ENCODE measurements at places on chromosomes 5 and 9.

DNA sequence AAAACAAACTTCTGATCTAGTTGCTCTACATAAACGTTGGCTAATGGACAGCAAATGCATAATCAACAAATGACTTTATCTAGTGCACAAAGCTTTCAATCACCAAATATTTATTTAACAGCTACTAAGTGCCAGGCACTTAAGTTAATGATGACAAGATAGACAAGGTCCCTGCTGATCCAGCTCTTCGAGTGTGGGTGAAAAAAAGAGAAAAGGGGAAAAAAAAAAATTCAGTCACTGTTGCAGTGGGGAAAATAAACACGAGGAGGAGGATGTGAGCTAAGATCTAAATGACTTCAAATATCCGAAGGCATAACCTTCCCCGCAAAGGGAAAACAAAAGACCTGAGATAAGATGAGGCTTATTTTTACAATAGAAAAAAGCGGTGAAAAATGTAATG, 9.6 kb downstream of the PSIP1 start:
- DNase-seq, result peak; percentile 33

DNA sequence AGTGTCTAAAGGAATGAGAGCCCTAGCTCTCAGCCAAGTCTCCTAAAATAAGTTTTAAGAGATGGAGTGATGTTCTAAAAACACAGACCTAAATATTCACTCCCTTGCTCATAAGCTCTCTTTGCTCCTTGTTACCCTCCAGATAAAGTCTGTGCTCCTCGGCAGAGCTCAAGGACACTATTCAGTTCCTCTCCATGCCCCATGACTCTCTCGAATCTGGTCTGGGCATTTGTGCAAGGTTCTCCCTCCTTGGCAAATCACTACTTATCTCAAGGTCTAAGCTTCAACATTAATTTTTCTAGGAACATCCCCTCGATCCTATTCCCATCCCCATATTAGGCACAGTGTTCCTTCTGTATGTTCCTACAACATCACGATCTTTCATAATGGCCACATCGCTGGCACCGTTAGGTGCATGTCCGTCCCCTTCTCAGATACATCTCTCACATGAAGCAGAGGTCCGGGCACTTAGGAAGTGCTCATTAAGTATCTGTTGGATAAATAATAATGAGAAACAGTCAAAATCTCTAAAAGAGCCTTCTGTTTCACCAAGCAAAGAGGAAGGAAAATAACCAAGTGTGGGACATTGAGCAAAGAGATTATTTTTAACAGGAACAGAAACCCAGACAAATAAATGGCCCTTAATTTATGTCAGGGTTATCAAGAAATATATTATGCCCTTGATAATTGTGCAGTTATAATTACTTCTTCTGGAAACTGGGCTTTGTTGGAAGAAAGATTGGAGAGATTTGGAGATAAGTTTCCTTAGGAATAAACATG, 85.9 kb upstream of the HTR4 start:
- DNase-seq, result no peak

DNA sequence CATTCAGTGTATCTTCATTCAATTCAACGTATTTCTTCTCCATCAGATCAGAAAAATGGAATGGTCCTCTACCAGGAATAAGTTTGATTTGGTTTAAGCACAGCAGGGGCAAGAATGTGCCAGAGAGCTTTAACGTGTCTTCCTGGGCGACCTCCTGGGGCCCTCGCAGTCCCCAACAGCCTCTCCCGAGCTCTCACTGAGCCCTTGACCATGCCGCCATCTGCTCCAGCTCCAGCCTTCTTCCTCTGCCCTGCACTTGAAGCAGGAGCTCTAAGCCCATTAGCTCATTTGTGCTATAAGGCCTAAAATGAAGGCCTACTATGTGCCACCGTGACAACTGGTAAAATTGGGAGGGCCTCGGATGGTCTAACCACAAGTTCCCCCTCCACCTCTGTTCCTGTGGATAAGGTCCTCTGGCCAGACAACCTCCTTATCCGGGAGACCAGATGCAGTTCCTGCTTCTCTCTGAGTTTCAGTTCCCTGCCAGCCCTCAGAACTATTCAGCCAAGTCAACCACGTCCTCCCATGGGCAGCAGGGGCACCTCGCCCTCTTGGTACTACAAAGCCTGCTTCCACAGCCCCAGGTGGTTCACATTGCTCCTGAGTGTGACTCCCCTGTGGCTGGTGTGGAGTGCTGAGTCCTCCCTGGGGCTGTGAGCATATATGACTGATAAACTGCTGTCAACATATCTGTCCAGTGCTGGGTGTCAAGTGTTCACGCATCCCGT, 35.8 kb downstream of the C5orf15 start:
- DNase-seq, result peak; percentile 32

DNA sequence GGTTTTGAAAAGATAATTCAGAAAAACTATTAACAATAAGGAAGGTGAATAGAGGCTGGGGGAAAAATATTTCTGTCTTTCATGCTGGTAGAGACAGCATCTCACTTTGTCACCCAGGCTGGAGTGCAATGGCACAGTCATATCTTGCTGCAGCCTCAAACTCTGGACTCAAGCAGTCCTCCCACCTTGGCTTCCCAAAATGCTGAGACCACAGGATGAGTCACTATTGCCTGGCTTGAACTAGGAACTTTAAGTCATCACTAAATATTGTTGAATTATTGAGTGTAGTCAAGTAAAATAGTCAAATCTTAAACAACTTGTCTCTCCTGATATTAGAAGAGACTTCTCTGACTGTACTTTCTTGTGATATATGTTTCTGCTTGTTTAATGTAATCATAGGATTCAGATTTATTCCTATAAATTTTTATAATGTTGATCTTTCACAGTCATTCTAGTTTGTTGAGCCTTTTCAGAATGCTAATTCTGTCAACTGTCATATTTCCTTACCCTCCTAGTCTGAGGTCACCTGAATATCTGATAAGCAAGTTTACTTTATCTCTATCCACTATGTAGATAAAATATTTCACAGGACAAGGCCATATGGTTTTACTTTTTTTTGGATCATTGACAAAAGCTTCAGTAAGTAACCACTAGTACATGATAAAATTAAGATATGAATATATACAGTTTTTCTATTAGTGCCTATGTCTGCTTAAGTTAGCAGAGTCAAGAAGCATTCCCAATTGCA, 1696.5 kb downstream of the MAT2B start:
- DNase-seq, result no peak

- DNase-seq, result no peak
Observed at GRCh38 chr5:113446358-113446927, 11.7 kb upstream of the TSSK1B start.

- DNase-seq, result no peak
Observed at GRCh38 chr5:72126796-72127195, 19.5 kb downstream of the MAP1B start.

GRCh38 chr5:125574491-125575044, 828.1 kb upstream of the ZNF608 start:
- DNase-seq, result no peak

- no peak for DNase-seq
Observed at GRCh38 chr5:17925276-17925675, 291.0 kb downstream of the TAF11L14 start.

- no peak for DNase-seq
Observed at GRCh38 chr5:2532809-2533208, 218.7 kb downstream of the IRX2 start.

- no peak for DNase-seq
Observed at GRCh38 chr5:159091065-159091464, 8.7 kb downstream of the EBF1 start.

DNA sequence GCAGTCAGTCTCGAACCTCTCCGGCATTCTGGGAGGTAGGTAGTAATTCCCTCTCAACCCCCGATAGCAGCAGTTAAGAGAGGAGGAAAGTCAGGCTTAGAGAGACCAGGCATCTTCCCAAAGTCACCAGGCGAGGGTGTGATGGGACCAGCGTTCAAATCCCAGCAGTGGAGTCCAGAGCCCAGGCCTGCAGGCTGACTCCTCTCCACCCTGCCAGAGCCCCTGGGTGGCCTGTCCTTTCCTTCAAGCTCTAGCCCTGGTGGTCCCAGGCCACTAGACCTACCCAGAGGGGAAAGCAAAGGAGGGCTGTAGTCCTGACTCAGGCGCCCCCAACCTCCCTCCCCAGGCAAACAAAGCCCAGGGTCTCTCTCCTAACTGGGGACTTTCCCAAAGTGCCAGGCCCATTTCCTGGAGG, 4.2 kb upstream of the NR5A1 start:
- no peak for DNase-seq

DNA sequence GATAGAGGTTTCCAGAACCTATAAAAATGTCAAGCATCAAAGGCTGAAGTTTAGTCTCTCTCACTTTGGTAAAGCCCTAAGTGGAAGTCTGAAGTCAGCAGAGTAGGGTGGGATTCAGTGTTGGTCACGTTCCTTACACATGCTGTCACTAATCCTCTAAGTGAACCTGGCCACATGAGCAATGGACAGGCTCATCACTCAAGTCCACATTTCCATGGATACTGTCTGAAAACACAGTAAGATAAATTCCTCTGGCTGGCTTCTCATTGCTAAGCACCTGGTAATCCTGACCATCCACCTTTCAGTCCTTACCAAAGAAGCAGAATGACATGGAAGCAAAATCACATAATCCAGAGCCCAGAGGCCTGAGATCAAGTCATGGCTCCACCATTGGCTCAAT, 43.8 kb downstream of the GNA14 start:
- no peak for DNase-seq

- no peak for DNase-seq
Observed at GRCh38 chr5:41465493-41466171, 44.8 kb downstream of the PLCXD3 start.

- no peak for DNase-seq
Observed at GRCh38 chr9:133065070-133065388, 3.2 kb downstream of the CEL start.

DNA sequence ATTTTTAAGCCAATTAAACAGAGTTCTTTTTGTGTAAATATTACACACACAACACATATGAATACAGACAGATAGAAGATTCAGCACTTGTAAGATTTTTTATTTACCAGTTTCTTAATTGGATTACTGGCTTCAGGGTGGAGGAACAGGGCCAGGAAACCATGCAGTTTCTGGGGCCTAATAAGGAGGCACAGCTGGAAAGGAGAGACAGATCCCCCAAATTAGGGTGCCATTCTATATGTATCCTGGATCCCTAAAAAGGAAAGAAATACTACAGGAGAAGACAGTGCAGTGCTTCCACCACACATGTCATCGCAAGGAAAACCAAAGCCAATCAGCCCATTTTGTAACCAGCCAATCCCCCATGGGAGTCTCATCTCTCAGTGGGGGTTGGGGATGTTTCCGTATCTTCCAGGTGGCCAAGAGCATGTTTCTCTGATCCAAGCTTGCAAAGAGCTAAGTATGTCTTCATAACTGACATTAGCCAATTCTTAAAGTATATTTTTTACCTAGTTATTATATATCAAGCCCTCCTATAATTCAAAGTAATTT, 15.8 kb upstream of the ABO start:
- DNase-seq, result no peak

- DNase-seq, result no peak
Observed at GRCh38 chr5:115855959-115856358, 14.2 kb downstream of the AP3S1 start.

DNA sequence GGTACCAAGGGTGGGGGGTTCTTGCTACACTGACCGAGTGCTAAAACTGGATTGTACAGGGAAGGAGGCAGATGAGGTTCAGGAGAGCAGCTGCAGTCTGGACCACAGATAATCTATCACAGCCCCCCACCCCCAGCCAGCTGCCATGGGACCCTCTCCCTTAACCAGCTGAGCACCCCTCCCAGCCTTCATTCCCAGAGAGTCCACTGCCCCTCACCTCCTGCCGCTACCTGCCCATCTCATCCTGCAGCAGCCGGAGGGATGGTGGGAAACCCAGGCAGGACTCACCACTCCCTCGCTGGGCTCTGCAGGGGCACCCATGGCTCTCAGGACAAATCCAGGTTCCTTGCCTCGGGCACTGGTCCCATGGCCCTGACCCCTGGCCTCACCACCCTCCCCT, 66.7 kb downstream of the MRPL36 start:
- DNase-seq, result no peak

DNA sequence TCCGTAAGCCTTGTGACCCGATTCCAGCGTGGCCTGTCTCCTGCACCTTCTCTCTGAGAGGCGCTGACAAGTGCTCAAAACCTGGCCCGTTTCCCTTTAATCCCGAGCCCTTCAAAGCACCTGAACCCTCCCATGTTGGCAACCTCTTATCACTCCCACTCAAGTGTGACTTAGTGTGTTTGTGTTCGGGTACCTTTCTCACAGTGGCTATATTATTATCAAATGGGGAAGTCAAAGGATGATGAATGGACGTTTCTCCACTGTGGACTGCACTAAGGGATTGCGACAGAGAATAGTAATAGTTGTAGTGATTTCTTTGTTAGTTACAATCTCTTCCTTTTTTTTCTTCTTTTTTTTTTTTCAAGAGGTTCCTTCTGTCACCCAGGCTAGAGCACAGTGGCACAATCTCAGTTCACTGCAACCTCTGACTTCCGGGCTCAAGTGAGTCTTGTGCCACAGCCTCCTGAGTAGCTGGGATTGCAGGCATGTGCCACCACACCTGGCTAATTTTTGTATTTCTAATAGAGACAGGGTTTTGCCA, 65.4 kb upstream of the TNFSF8 start:
- DNase-seq, result no peak

- no peak for DNase-seq
Observed at GRCh38 chr5:10233505-10233904, 16.2 kb downstream of the ATPSCKMT start.

DNA sequence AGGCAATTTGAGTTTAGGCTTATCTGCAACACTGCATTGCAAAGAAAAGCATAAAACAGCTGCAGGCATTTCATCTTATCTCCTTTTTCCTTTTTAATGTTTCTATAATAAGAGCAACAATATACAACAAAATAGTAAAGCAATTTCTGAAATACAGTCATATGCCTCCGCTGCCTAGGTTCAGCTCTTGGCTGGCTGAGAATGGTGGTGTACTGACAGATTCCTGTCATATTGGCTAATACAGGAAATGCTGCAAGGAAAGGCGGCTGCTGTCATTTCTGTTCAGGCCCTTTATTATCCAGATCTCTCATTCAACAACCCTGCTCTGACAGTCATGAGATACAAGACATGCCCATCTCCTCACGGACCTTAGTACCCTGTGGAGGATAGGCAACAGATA, 677.0 kb downstream of the TAF11L14 start:
- DNase-seq, result no peak

GRCh38 chr5:169538944-169539343, 44.6 kb upstream of the SPDL1 start:
- DNase-seq, result no peak

GRCh38 chr5:83628360-83628759, 92.3 kb downstream of the HAPLN1 start:
- DNase-seq, result no peak

DNA sequence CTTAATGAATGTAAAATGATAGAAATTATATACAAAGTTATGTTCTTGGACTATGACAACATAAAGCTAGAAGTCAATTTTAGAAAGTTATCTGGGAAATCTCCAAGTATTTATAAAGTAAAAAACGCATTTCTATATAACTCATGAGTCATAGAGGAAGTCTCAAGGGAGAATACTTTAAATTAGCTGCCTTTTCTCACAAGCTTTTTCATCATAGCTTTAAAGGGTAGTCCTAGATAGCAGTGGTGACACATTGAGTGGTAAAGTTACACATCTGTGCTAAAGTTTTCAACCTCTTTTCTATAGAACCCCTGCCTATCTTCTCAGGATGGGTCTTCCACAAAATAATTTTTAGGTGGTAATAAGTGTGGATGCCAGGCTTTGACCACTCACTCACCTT, 598.3 kb upstream of the FAM174A start:
- DNase-seq, result no peak

- DNase-seq, result peak; percentile 89
Observed at GRCh38 chr5:150458802-150459557, 9.4 kb upstream of the RPS14 start.

- no peak for DNase-seq
Observed at GRCh38 chr9:22457448-22457847, 10.8 kb downstream of the DMRTA1 start.

- DNase-seq, result no peak
Observed at GRCh38 chr9:6134661-6135180, 80.9 kb upstream of the IL33 start.

Measured in CD4-positive, alpha-beta T cell (primary cell).